ENCODE measurements at places on chromosomes 12 and 14.

DNA sequence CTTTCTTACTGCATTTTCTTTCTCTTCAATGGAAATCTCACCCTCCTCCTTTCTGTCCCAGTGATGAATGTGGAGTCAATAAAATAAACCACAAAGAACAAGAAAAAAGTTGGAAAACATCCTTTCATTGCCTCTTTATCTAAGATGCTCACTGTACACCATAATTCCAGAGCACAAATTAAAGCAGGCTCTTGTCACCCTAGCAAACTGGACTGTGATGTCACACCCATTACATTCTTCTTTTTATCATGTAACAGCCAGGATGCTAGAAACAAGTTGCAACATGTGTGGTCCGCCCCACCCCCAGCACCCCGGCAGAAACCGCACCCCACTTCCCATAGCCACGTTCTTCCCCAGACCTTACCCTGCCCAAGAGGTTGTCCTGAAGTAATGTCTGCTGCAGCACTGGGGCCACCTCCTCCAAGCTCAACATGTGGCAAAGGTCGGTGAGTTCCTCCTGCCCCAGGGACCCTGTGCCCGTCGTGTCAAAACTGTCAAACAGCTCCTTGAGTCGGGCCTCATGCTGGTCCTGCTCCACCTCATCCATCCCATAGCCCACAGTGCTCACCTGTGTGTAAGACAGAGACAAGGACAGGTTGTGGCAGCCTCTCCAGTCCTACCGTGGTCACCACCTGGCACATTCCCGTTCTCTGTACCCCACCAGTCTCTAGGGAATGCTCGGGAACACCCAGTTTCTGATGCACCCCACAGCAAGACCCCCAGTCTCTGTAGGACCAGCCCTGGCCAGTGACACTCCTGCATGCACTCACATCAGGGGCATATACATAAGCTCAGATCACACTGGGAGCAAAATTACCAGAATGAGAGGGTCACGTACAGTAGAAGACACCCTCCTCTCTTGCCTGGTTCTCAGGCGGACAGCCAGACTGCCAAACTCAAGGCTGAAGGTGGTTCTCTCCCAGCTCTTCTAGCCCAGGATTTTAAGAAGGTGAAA lies 9.2 kb downstream of the NIN start:
- peak; percentile 62 for DNase-seq

DNA sequence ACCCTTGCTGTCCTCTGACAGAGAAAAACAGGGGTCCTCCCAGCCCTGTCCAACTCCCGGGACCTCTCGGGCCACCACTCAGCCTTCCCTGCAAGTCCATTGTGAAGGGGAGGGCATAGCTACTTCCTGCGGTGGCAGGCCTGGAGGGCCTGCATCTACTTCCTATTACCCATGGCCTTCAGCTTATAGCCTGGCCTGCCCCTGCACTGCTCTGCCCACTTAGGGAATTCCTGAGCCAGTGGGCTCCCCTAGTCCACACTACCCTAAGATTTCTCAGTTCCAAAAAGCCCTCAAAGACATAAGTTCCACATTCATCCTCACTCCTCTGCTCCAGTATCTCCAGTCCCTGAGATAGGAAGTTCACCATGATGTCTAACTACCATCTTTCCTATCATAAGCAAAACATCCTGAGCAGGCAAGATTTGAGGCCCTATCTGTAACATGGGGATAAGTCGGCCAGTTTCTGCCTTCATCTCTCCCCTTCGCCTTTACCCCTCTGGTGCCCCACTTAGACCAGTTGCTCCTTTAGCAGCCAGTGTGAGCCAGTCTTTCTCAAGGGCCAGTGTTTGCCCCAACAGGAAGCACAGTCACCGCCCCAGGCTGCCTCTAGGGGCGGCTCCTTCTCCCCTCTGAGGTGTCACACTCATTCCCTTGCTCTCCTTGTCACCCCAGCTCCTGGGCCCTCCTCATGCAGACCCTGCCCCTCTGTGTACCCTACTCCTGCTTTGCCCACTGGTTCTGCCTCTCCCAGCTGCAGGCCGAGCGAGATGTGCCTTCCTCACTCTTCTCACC lies 10.9 kb downstream of the HDAC7 start:
- peak; percentile 57 for DNase-seq

GRCh38 chr12:57833672-57834071 lies 12.9 kb downstream of the CTDSP2 start:
- DNase-seq: no peak

DNA sequence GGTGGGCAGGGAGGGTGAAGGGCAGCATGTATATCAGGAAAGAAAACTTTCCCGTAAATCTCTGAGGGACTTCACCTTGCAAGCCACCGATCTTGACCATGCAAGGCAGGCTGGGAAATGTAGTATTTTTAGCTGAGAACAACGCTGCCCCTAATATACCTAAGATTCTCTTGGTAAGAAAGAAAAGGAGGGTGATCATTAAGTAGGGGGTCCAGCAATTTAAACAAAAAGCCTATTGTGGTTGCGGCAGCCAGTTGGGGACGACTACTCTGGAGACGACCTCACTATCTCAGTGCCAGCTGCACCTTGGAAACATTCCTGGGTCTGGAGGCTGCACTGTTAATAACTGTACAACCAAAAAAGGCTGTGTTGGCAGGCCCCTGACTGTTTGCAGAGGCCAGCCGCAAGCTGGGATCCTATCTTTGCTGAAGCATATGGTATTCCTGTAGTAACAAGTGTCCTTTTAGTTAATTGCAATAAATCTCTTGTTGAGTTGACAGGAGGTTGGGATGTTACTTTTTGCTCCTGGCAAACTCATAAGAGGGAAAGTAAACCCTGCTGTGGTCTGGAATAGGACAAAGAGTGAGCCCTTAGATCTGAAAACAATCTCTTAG lies 6.4 kb downstream of the APOLD1 start:
- no peak for DNase-seq

DNA sequence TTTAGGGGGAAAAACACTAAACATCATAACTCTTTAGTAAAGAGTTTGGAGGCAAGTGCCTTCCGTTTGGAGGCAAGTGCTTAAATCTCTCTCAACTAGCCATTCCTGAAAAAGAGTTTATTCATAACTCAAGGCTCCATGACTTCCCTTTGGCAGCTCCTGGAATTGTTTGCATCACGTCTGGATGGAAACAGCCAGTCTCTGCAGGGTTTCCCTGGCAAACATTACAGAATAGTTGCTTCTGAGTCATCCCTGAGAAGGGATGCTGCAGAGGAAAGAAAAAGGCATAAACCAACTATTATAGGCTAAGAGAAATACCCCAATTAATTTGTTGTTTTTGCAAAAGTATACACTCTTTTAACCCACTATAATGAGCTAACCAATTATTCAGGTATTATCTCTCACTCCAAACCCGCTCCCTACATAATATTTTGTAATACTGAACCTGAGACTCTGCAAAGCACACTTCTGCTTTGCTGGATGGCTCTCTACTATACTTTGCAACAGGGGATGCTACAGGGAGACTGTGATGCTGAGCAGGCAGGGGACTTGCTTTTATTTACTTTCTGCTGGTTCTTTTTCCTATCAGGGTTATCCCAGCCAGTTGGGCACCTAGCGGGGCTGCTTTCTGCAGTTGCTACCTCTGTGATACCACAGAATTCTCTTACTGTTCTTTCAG lies 497.7 kb downstream of the FUT8 start:
- no peak for DNase-seq

GRCh38 chr12:13496111-13496510 lies 299.6 kb downstream of the EMP1 start:
- DNase-seq: no peak

- no peak for DNase-seq
Observed at GRCh38 chr14:74029136-74029535, 10.0 kb downstream of the BBOF1 start.

GRCh38 chr14:68479247-68479646 lies 313.6 kb downstream of the ZFP36L1 start:
- DNase-seq: no peak

GRCh38 chr12:93183940-93184671 lies 193.6 kb upstream of the NUDT4 start:
- DNase-seq: no peak

DNA sequence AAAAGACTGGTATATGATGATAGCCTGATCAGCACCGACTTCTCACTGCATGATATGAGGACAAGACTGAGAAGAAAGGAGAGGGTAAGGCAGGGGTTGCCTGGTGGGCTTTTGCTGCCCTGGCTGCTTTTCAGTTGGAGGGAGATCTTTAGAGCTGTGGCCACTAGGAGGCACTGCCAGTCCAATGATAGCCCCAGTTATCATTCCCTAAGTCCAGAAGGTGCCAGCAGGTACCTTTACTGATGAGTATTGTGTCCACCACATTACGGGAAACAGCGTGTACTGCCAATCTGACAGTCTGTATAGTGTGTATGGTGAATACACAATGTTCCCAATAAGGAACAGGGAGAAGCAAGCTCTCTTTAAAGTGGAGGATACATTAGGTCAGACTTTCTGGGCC lies 55.8 kb upstream of the CCDC175 start:
- DNase-seq: no peak

Data from activated T-helper 1 cell treated with anti-CD3 and anti-CD28 coated beads, Interleukin-12 subunit alpha, Interleukin-12 subunit beta, Interleukin-2, Interleukin-4 antibody, amounts not matched to agents 30 ng/mL and 10 ng/mL and 1 ng/mL, durations not matched to agents 14 hours and 24 hours and 36 hours (primary cell).